ENCODE measurements at places on chromosomes 4 and X.

DNA sequence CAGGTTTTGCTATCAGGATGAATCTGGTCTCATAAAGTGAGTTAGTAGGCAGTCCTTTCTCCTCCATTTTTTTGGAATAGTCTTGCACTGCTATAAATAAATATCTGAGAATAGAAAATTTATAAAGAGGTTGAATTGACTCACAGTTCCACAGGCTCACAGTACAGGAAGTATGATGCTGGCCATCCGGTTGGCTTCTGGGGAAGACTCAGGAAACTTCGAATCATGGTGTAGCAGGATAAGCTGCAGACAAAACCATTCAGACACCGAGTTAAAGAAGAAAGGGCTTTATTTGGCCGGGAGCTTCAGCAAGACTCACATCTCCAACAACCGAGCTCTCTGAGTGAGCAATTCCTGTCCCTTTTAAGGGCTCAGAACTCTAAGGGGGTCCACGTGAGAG lies 348.2 kb downstream of the KCTD8 start:
- H3K36me3 ChIP-seq = no peaks in the 10 kb centered on the region
- no peak for DNase-seq
- H3K4me3 ChIP-seq = no peak overlapping the region
- no peaks in the 10 kb centered on the region for H3K27me3 ChIP-seq

- no peak for DNase-seq
- no peaks in the 10 kb centered on the region for H3K27me3 ChIP-seq
- H3K4me1 ChIP-seq = no peaks in the 10 kb centered on the region
- H3K27ac ChIP-seq = no peak overlapping the region
- no peak overlapping the region for H3K4me3 ChIP-seq
- H3K36me3 ChIP-seq = no peaks in the 10 kb centered on the region
Observed at GRCh38 chrX:30027636-30028035, 187.7 kb upstream of the MAGEB2 start.

DNA sequence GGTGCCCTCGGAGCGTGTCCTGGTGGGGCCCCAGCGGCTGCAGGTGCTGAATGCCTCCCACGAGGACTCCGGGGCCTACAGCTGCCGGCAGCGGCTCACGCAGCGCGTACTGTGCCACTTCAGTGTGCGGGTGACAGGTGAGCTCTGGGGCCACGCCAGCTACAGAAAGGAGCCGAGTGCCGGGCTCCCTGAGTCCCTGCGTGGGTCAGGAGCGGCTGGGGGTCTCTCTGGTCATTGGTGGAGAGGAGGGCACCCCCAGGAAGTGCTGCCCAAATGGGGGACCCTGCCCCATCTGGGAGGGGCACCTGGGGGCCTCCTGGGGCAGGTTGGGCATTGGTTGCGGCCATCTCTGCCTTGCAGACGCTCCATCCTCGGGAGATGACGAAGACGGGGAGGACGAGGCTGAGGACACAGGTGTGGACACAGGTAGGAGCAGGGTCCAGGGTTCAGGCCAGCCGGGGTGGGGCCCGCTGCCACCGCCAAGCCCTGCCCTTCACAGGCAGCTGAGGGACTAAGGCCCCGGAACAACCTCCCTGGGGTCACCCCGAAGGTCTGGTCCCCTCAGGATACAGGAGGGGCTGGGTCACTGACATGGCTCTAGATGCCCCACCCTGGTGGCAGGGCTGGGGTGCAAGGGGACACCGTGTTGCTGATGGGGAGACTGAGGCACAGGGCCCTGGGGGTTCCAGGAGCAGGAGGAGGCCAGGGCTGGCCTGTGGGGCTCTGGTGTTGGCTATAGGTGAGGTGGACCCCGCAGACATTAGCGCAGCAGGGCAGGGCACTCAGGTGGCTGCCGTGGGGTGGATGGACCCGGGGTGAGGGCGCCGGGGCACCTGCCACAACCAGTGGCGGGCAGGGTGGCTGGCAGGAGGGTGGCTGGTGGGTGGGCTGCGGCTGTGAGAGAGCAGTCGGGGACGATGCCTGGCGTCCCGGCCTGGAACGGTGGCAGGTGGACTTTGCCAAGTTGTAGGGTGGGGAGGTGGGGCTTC lies 6.6 kb downstream of the FGFR3 start:
- no peaks in the 10 kb centered on the region for H3K27me3 ChIP-seq
- no peak overlapping the region for H3K4me3 ChIP-seq
- no peak overlapping the region for H3K27ac ChIP-seq
- DNase-seq = no peak
- H3K4me1 ChIP-seq = peaks cover 6% of the 10 kb centered on the region

DNA sequence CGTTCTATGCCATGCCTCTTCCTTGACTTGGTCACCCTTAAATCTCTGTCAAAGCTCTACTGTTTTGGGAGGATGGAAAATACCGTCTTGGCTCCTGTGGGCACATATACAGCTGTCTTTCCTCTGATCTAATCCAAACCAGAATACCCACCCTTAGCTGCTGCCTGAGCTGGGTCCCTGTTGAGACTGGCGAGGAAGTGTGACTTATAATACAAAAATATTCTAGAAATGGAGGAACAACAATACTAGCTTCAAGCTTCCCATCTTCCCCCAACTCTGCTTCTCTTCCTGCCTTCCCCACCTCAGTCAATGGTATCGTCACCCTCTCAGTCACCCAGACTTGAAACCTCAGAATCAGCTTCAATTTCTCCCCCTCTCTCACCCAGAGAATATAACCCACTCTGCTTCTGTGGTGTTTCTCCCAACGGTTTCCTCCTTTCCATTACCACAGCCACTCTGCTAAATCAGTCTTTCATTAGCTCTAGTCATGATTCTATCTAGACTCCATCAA lies 599 bp upstream of the IL2RG start:
- no peak for DNase-seq
- no peaks in the 10 kb centered on the region for H3K4me1 ChIP-seq
- H3K36me3 ChIP-seq = no peaks in the 10 kb centered on the region
- H3K27ac ChIP-seq = no peak overlapping the region
- peak overlapping the region; percentile 5 for H3K4me3 ChIP-seq

DNA sequence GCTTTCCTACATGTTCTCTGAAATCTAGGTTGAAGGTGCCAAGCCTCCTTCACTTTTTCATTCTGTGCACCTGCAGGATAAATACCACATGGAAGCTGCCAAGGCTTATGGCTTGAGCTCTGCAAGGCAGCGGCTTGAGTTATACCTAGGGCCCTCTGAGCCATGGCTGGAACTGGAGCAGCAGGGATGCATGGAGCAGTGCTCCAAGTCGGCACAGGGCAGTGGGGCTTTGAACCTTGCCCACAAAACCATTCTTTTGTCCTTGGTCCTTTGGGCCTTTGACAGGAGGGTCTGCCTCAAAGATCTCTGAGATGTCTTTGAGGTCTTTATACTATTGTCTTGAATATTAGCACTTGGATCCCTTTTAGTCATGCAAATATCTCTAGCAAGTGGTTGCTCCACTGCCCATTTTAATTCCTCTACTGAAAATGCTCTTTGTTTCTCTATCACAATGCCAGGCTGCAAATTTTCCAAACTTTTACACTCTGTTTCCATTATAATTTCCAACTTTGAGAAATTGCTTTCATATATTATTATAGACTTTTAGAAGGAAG lies 536.2 kb upstream of the KLHL4 start:
- no peak for DNase-seq
- no peaks in the 10 kb centered on the region for H3K36me3 ChIP-seq
- H3K27me3 ChIP-seq = no peaks in the 10 kb centered on the region
- H3K27ac ChIP-seq = no peak overlapping the region
